ENCODE measurements at places on chromosomes 12 and 14.

DNA sequence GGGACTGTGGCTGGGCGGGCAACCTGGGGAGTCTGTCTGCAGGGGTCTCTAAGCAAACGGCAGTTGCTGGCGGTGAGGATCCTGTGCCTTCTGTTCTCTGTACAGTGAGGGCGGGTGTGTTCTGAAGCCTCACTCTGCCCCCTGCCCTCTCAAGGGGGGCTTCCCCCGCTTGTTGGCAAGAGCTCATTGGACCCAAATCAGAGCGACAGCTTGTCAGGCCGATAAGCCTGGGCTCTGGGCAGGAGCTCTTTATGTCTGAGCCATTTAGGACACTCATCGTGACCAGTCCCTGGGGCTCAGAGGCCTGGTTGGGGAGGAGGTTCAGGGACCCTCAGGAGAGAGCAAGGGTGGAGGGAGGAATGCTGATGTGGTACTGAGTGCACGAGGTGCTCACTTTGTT lies 136.0 kb downstream of the TSPAN9 start:
- no peak for DNase-seq

DNA sequence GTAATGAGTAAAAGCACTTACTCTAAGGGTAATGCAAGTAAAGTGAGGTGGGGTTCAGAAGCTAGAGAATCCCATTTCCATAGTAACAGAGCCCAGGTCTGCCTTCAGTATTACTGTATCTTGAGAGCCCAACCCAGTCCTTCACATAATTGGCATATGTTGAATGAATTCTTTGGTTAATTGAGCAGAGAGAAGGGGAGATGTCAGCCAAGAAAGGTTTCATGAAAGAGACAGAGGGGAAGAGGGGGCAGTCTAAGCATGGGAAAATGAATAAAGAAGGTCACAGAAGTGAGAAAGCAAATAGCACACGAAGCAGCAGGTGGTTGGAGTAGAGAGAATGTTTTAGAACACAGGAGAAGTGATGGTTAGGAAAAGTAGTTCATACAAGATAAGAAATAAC lies 371.1 kb downstream of the SEC23A start:
- no peak for DNase-seq

- DNase-seq: peak; percentile 35
Measured at GRCh38 chr12:52190860-52191729, 719 bp downstream of the KRT80 start.

- DNase-seq: no peak
Measured at GRCh38 chr14:32200368-32201192, 1.3 kb upstream of the RNU6-7 start.

GRCh38 chr12:128729628-128730121 lies 94.1 kb downstream of the SLC15A4 start:
- no peak for DNase-seq

DNA sequence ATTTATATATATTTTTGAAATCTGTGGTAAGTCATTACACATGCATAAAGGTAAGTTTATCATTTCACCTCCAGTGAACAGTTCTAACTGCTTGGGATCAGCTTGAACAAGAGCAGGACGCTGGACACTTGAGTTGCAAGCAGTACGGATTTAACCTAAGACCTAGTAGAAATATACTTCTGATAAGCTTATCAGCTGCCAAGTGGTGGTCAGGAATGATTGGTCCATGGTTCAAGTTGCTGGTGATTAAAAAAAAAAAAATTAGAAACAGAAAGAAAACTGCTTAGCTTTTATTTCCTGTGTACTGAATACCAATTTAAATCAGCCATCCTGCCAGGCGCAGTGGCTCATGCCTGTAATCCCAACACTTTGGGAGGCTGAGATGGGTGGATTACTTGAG lies 88.6 kb downstream of the AEBP2 start:
- DNase-seq: no peak

DNA sequence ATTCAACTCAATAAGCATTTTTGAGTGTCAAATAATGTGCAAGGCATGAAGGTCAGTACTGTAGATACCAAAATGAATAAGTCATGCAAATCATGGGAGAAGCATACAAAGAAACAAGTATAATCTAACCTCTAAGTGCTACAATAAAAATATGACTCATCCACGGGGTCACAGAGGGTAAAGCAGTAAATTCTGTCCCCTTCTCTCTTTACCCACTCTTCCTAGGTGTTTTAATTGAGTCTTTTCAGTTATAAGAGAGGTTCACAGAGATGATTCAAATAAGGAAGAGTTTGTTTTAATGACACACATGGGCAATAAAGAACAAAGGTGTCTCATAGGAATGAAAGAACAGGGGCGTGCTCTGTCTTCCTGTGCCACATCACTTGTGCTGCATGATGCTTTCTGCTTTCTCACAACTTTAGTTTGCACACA lies 71.5 kb upstream of the DAAM1 start:
- DNase-seq: peak; percentile 35
